Sigmoid colon (tissue), 7 donors: ENCODE measurements at places on chromosomes 5 and 9. TPM values are rescaled to one million over a fixed set of nuclear protein-coding genes. Genes with fewer than 3 reads are reported as not detected.

- no peaks in the 10 kb centered on the region for H3K27me3 ChIP-seq
- no peak overlapping the region for H3K4me3 ChIP-seq
- no peak for DNase-seq
- H3K36me3 ChIP-seq, result no peaks in the 10 kb centered on the region
- H3K4me1 ChIP-seq, result no peaks in the 10 kb centered on the region
Observed at GRCh38 chr5:161421067-161421466, 125.5 kb downstream of the GABRB2 start.

DNA sequence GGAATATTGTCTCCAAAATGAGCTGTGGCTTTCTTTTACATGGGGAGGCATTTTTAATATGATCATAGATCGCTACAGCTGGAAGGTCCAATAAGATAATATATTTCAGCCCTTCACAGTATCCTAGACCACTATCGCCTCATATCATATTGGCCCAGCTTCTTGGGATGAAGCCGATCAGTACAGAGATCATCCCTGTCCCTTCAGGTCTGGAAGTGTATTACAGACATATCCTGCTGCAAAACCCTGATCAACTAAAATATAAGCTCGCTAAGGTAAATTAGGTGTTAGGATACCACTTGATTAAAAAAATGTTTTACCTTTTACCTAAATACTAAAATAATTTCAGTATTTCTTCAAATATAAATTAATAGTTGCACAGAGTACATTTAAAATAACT is 41.7 kb downstream of the JAKMIP2 start:
- H3K27me3 ChIP-seq, result no peaks in the 10 kb centered on the region
- no peak overlapping the region for H3K27ac ChIP-seq
- peaks cover 21% of the 10 kb centered on the region for H3K4me1 ChIP-seq
- H3K36me3 ChIP-seq, result no peaks in the 10 kb centered on the region

ANKRD34B gene
- not detected for total RNA-seq

- no peak for DNase-seq
- H3K4me1 ChIP-seq, result no peaks in the 10 kb centered on the region
- no peaks in the 10 kb centered on the region for H3K36me3 ChIP-seq
- no peak overlapping the region for H3K4me3 ChIP-seq
Observed at GRCh38 chr9:90770182-90770738, 31.4 kb upstream of the SYK start.

HAVCR2 gene
- total RNA-seq, result 6.8 TPM

LCN9 gene
- not detected for total RNA-seq

FRMD3 gene
- total RNA-seq, result 8.0 TPM
